ENCODE measurements at places on chromosomes 4 and X.

DNA sequence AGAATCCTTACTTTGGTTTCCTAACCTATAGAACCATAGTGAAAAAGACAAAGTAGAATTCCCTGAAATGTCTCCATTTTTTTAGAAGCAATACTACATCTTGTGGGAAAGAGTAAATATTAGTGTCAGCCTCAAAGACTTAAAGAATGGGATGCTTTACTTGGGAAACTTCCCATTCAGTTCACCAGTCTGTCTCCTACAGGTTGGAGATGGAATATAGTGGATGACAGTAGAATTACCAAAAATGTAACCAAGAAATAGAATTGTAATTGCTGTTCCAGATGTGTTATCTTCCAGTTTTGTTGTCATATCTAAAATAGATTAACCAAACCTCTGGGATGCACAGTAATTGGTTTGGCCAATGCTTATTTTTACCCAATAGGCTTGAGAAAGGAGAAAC, 338.6 kb upstream of the GRID2 start:
- DNase-seq: no peak

DNA sequence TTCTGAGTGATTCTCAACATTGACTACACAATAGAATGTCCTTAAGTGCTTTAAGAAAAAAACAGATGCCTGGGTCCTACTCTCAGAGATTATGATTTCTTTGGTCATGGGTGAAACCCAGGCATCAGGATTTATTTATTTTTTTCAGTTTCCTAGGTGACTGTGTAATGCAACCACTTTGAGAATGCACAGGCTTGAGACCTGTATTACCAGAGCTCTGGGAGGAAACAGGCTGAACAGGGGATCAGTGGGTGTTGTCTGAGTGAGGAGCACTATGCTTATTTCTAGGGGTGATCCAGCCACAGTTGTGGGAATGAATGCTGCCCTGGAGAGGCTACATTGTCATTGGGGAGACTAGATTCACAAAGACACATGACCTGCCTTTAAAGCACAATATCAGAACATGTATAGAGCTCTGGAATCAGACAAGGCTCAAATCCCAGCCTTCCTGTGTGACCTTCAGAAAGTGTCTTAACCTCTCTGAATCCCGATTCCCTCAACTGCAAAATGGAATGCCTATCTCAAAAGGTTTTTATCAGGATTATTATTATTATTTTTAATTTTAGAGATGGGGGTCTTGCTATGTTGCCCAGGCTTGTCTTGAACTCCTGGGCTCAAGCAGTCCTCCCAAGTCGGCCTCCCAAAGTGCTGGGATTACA, 61.6 kb upstream of the PRPS1 start:
- DNase-seq: no peak

GRCh38 chr4:97493815-97494518, 649.3 kb downstream of the STPG2 start:
- no peak for DNase-seq

GRCh38 chrX:129956765-129957164, 25.7 kb upstream of the BCORL1 start:
- DNase-seq: no peak

GRCh38 chr4:138910914-138911336, 104.7 kb upstream of the NOCT start:
- peak; percentile 99 for DNase-seq
